ENCODE measurements at places on chromosomes 6 and 20. TPM values are rescaled to one million over a fixed set of nuclear protein-coding genes. Genes with fewer than 3 reads are reported as not detected.

- no peak overlapping the region for H3K27ac ChIP-seq
- DNase-seq: no peak
- no peak overlapping the region for H3K4me3 ChIP-seq
- H3K36me3 ChIP-seq: peaks cover 20% of the 10 kb centered on the region
Observed at GRCh38 chr6:107045826-107046675, 18.1 kb downstream of the MTRES1 start.

DNA sequence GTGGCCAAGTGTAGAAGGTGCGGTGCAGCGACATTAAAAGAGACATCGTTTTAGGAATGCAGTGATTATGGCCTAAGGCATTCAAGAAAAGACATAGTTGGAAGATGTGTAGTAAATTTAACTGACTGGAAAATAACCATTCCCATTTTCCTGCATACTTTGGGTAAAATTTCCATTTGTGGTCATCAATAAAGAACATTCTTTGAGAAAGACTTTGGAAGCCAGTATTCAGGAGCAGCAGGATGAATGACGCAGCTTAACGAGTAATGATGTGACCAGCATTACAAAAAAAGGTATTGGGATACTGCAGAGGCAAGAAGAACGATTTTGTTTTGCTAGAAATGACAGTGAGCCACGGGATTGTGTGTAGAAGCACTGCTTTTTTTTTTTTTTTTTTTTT lies 7.0 kb upstream of the RWDD1 start:
- no peak overlapping the region for H3K27ac ChIP-seq
- peaks cover 16% of the 10 kb centered on the region for H3K27me3 ChIP-seq
- peaks cover 4% of the 10 kb centered on the region for H3K4me1 ChIP-seq

- H3K27me3 ChIP-seq: no peaks in the 10 kb centered on the region
- H3K4me1 ChIP-seq: no peaks in the 10 kb centered on the region
- no peak for DNase-seq
- H3K36me3 ChIP-seq: no peaks in the 10 kb centered on the region
Observed at GRCh38 chr20:22526512-22527012, 57.8 kb downstream of the FOXA2 start.

- peak overlapping the region; percentile 27 for H3K4me3 ChIP-seq
- no peak for DNase-seq
- H3K27me3 ChIP-seq: no peaks in the 10 kb centered on the region
- H3K27ac ChIP-seq: peak overlapping the region; percentile 26
Observed at GRCh38 chr6:166418691-166419143, 36.0 kb upstream of the MPC1 start.

DNA sequence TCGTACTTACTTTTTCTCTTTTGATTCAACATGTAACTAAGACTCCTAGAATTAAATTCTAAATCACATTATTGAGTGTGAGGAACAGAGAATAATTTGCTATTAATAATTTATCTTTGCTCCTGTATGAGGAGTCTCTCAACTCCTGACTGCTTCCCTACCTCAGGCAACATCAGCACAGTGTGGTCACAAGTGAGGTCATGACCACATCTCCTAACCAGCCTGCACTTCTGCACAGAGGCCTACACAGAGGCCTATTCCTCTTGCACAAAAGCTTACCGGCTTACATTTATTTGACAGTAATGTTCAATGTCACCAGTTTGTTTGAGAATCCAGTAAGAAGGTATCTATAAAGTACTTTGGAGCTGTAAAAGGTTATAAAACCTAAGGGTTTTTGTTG lies 637.4 kb upstream of the MARCKS start:
- no peaks in the 10 kb centered on the region for H3K27me3 ChIP-seq
- no peak for DNase-seq
- no peaks in the 10 kb centered on the region for H3K36me3 ChIP-seq
- no peaks in the 10 kb centered on the region for H3K4me1 ChIP-seq
- no peak overlapping the region for H3K4me3 ChIP-seq

Gene GATA5
- not detected for total RNA-seq

Gene HECA
- 45.7 TPM for total RNA-seq

Gene CD83
- 84.8 TPM for total RNA-seq

Gene EPPIN
- total RNA-seq: not detected

Gene ADTRP
- 4.7 TPM for total RNA-seq

Gene PTPRT
- total RNA-seq: not detected

Gene HLA-DPB1
- 6.2 TPM for total RNA-seq

Gene EYA2
- not detected for total RNA-seq
